ENCODE measurements at places on chromosomes 6 and 20.
A peak's percentile ranks its signal among the peaks of the same experiment; 100 is the strongest.

GRCh38 chr6:87741001-87741650, 39.1 kb upstream of the AKIRIN2 start:
- peaks cover 21% of the 10 kb centered on the region for H3K4me1 ChIP-seq
- H3K27me3 ChIP-seq: no peaks in the 10 kb centered on the region

DNA sequence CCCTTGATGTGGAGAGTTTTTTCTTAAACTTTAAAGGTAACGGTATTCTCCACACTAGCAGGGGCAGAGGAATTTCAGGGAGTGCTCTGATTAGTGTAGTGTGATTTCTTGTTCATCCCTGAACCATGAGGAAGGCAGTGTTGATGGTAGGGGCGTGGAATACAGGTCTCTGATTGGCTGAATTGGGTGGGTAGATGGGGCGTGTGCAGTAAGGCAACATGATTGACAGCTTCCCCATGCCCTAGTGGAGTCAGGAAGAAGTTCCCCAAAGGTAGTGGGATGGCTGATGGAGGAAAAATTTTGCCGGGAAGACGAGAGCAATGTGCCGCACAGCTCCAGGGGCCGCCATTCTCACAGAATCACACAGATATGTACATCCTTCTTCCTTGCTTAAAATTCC, 97.4 kb upstream of the SALL4 start:
- peaks cover 4% of the 10 kb centered on the region for H3K27me3 ChIP-seq
- H3K4me1 ChIP-seq: no peaks in the 10 kb centered on the region
- no peaks in the 10 kb centered on the region for H3K36me3 ChIP-seq
- no peak for DNase-seq

GRCh38 chr20:18265441-18265840, 22.9 kb upstream of the ZNF133 start:
- no peaks in the 10 kb centered on the region for H3K4me1 ChIP-seq
- H3K36me3 ChIP-seq: no peaks in the 10 kb centered on the region
- no peak overlapping the region for H3K27ac ChIP-seq

- no peaks in the 10 kb centered on the region for H3K36me3 ChIP-seq
- no peak for DNase-seq
- H3K4me1 ChIP-seq: peaks cover 53% of the 10 kb centered on the region
Observed at GRCh38 chr6:33112148-33112547, 36.4 kb downstream of the HLA-DPB1 start.

GRCh38 chr20:2164966-2165365, 63.3 kb downstream of the STK35 start:
- no peak for DNase-seq
- no peak overlapping the region for H3K27ac ChIP-seq
- no peaks in the 10 kb centered on the region for H3K4me1 ChIP-seq
- H3K36me3 ChIP-seq: no peaks in the 10 kb centered on the region

DNA sequence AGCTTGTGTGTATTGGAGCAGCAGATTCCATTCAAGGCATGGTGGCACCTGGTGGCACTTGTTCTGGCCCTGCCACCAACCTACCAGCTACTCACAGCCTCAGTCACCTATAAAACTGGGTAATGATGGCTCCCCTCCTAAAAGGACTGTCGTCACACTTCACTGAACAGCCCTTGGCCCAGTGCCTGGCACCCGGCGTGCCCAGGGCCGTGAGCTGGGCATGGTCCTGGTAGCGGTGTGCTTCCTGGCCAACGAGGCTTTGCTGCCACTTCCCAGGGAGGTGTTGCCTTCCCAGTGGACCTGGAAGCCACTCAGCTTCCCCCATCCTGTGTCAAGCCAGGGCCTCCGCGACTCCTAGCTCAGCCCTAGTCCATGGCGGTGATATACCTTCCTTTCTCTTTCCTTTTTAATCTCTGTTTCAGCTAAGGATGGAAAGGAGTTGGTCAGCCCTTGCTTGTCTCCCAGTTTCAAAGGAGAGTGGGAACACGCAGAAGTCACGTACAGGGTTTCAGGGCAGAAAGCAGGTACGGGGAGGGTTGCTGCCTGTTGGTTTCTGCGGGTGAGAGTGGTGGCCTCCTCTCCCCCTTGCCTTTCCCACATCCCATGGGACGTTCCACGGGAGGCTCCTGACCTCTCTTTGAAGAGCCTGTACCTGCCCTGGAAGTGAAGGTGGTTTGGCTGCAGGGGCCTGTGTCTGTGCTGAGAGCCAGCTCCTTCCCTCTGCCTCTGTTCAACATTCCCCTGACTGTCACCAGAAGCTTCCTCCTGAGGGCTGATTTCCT, 25.5 kb downstream of the ENTPD6 start:
- peak overlapping the region; percentile 46 for H3K27ac ChIP-seq
- no peak overlapping the region for H3K4me3 ChIP-seq
- H3K27me3 ChIP-seq: no peaks in the 10 kb centered on the region
- peaks cover 36% of the 10 kb centered on the region for H3K36me3 ChIP-seq

GRCh38 chr6:83872386-83873118, 13.1 kb downstream of the CYB5R4 start:
- H3K36me3 ChIP-seq: peaks cover 52% of the 10 kb centered on the region
- no peak for DNase-seq

GRCh38 chr6:12026833-12027232, 14.7 kb downstream of the HIVEP1 start:
- H3K4me1 ChIP-seq: peaks cover 25% of the 10 kb centered on the region
- no peak for DNase-seq
- no peak overlapping the region for H3K27ac ChIP-seq
- H3K27me3 ChIP-seq: no peaks in the 10 kb centered on the region
- H3K4me3 ChIP-seq: no peak overlapping the region

- no peak overlapping the region for H3K4me3 ChIP-seq
- no peak for DNase-seq
- H3K36me3 ChIP-seq: no peaks in the 10 kb centered on the region
- no peaks in the 10 kb centered on the region for H3K4me1 ChIP-seq
- no peaks in the 10 kb centered on the region for H3K27me3 ChIP-seq
- H3K27ac ChIP-seq: no peak overlapping the region
Observed at GRCh38 chr6:122694602-122695001, 84.4 kb downstream of the PKIB start.

GRCh38 chr6:136502786-136503185, 47.4 kb downstream of the MAP7 start:
- peaks cover 1% of the 10 kb centered on the region for H3K27me3 ChIP-seq
- no peak overlapping the region for H3K27ac ChIP-seq
- H3K36me3 ChIP-seq: no peaks in the 10 kb centered on the region
- DNase-seq: no peak

DNA sequence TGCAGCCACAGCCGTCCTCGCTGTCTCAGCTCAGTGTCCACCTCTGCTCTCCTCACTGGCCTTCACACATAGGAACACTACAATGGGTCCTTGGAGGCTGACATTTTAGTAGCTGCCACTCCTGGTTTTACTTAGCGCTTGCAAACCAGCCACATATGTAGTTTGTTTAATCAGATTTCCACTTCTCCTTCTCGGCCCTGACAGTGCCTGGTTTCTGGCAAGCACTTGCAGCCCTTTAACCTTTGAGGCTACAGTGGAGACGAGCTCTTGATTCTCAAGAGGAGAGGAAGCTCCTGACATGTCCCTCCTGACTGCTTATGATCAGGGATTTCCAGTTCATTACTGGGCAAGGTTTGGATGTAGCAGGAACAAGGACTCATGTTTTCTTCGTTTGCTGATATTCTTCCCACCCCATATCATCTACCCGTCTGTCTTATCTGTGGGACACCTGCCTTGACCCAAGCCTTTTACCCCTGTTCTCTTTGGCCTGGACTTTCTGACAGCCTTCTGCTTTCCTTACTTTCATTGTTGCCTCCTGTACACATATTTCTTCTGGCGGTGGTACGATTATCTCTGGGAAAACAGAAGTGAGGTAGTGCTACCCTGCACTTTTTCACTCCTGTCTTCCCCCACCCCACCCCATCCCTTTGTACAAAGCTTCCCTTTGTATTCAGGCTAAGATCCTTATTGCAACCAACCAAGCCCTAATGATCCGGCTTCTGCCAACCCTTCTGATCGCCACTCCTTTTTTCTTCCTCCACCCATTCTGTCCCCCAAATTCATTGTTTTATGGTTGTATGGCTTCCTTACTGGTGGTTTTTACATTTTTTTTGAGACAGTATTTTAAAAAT, 31.2 kb downstream of the CEP43 start:
- no peaks in the 10 kb centered on the region for H3K27me3 ChIP-seq
- H3K27ac ChIP-seq: no peak overlapping the region
- no peak for DNase-seq
- no peak overlapping the region for H3K4me3 ChIP-seq

- no peak for DNase-seq
- H3K27me3 ChIP-seq: peaks cover 6% of the 10 kb centered on the region
- no peak overlapping the region for H3K27ac ChIP-seq
Observed at GRCh38 chr6:705047-705446, 12.1 kb upstream of the EXOC2 start.

- H3K4me3 ChIP-seq: no peak overlapping the region
- H3K27me3 ChIP-seq: peaks cover 37% of the 10 kb centered on the region
- H3K27ac ChIP-seq: no peak overlapping the region
- DNase-seq: no peak
- H3K4me1 ChIP-seq: no peaks in the 10 kb centered on the region
- H3K36me3 ChIP-seq: no peaks in the 10 kb centered on the region
Observed at GRCh38 chr20:4581838-4582237, 139.9 kb upstream of the PRND start.

DNA sequence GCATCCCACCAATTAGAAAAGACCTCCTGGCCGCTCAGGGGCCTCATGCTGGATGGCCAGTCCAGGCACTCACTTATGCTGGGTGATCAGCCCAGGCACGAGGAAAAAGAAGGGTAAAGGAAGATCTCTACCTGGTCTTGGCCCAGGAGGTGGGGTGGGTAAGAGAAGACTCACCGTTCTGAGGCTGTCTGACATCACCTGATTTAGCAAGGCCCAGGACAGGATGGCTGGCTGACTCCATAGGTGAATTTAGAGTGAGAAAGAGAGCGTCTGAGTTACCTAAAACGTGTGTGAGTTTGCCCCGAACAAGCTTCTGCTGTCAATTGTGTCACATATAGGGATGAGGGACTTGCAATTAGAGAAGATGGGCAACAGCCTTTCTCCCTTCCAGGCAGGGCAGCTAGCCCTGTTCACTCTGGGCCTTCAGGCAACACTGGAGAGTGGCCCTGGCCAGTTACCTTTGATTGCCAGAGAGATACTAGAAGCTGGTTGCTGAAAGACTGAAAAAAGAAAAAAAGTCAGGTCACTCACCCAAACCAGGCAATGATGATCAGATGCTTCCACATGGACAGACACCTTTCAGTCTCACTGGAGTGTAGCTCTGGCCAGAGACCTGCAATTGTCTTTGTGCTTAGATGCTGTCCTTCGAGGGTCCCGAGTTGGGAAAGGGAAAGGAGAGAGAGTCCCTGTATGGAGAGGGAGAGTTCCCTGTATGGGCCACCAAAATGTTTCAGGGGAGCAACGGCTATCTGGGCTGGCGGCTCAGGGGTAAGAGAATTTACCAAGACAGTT, 35.7 kb upstream of the IER3 start:
- peaks cover 17% of the 10 kb centered on the region for H3K27me3 ChIP-seq
- H3K36me3 ChIP-seq: no peaks in the 10 kb centered on the region
- H3K4me3 ChIP-seq: no peak overlapping the region
- no peak overlapping the region for H3K27ac ChIP-seq

DNA sequence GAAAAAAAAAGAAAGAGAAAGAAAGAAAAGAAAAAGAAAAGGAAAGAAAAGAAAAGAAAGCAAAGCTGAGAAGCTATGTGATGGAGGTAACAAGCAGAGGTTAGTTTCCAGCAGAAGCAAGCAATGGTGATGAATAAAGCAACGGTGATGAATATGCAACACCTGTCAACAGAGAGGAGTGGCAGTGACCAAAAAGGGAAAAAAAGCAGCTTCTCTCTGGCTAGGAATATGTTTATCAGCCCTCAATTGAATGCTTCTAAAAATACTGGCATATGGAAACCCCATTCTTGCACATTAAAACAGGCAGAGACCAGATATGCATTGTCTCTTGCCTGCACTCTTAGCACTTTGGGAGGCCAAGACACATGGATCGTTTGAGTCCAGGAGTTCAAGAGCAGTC, 100.9 kb downstream of the GJA1 start:
- H3K27ac ChIP-seq: no peak overlapping the region
- no peaks in the 10 kb centered on the region for H3K27me3 ChIP-seq
- no peaks in the 10 kb centered on the region for H3K36me3 ChIP-seq
- DNase-seq: no peak
- H3K4me1 ChIP-seq: no peaks in the 10 kb centered on the region
- no peak overlapping the region for H3K4me3 ChIP-seq

Measured in activated B cell treated with CpG ODN at 0.5 μM for 24 hours (primary cell).